ENCODE measurements at places on chromosomes 12 and 14.

GRCh38 chr12:6555018-6555691 lies 687 bp downstream of the IFFO1 start:
- peak; percentile 71 for DNase-seq

DNA sequence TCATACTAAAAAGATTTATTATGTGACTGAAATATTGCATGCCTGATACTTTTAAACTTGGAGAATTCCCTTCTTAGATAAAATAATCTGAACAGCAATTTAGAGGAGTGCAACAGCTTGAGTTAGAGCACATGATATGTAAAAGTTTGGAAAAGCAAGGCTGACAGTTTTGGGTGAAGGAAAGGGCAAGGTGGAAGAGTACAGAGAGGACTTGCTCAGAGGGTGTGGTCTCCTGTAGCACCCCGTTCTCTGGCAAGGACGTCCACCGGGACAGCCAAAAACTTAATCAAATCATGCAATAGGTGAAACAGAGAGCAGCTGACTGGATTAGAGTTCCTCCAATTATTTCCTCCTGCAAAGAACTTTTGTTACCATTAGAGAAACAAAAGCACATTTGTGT lies 65.2 kb upstream of the PDZRN4 start:
- no peak for DNase-seq

DNA sequence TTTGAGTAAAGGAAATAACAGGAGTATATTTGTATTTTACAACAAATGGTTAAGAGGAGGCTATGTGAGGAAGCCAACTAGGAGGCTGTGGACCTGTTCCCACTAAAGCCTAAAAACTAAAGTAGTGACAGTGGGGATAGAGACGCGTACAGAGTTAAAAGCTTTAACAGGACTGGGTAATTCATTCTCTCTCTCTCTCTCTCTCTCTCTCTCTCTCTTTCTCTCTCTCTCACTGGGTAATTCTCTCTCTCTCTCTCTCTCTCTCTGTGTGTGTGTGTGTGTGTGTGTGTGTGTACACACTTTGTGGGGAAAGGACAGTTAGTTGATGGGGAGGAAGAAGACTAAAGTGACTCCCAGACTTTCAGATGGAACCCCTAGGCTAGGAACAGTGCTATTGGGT lies 16.3 kb downstream of the ERC1 start:
- no peak for DNase-seq

- no peak for DNase-seq
Observed at GRCh38 chr12:101186291-101186690, 23.7 kb downstream of the SLC5A8 start.

DNA sequence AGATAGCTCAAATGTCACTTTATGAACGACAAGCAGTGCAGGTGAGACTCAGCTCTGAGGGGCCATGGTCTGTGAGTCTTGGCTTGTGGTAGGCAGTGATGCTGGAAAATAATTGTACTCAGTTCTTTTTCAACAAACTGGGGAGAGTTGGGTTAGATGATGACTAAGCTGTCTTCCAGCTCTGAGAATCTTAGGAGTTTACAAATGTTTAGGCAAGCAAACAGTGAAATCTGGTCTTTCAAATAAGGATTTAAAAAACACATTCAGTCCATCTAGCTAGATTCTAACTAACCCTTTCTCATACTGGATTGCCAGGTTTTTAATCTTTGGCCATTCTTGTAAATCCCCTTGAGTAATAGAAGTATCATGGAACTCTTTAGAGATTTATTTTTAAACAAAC lies 3.4 kb downstream of the PHC1 start:
- DNase-seq: no peak

DNA sequence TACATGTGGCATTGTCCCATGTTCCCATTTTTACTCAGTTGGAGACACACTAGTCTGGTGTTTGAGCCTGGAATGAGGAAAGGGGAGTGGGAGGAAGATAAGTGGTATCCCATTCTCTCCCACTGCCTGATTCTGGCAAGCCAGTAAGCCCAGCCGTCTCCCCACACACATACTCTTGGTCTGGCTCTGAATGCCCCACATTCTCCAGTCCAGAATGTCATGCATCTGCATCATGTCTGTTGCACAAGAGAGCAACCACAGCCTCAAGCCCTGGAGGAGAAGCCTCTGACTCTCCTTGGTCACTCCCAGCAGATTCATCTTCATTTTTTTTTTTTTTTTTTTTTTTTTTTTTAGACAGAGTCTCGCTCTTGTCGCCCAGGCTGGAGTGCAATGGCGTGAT lies 48.0 kb downstream of the DRAM1 start:
- DNase-seq: no peak

GRCh38 chr12:23354800-23355199 lies 594.7 kb downstream of the SOX5 start:
- no peak for DNase-seq

DNA sequence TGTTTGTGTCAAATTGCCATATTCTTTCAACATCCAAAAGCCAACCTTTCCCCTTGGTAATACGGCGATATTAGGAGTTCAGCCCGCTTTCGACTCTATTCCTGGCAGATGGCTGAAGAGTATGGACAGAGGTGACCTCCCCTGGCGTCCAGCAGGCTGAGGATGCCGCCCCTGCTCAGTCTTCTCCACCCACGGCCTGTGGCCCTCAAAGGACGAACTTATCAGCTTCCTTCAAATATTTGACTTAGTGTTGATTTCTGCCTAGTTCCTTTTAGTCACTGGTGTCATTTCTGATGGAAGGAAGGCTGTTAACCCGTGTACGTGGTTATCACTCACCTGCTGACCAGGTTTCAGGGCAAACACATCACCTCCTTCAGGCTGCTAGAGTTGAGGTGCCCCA lies 65.0 kb downstream of the TESC start:
- no peak for DNase-seq

- DNase-seq: no peak
Observed at GRCh38 chr12:2329661-2330210, 276.9 kb downstream of the CACNA1C start.

GRCh38 chr12:62728741-62729140 lies 206.2 kb downstream of the PPM1H start:
- no peak for DNase-seq

- DNase-seq: peak; percentile 88
Observed at GRCh38 chr12:108616941-108617858, 16.5 kb downstream of the SELPLG start.

DNA sequence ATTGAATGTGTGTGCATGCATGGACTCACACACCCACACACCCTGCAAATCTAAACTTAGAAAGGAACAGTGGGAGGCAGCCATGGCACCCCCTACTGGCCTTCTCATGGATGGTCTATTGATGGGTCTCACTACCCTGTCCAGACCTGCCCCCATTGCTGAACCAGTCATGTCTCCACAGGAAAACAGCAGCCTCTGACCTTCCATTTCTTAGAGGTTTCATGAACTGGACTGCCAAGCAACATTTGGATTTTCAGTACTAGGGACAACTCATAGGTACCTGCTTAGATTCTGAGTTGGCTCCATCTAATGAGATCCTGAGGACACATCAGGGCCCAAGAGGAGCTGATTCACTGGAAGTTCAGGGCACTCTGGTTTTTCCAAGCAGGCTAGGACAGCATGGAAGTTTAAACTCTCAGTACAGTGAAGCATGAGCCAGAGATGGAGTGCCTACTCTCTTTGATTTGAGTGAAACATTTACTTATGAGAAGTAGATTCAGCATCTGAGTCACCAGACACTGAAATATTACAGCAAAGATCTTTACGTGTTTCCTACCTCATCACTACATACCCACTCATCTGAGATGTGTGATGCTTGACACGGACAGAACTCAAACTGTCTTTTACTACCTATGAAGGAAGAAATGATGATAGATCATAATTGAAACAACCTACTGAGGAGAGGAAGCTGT lies 98.9 kb upstream of the PLEKHG7 start:
- no peak for DNase-seq

DNA sequence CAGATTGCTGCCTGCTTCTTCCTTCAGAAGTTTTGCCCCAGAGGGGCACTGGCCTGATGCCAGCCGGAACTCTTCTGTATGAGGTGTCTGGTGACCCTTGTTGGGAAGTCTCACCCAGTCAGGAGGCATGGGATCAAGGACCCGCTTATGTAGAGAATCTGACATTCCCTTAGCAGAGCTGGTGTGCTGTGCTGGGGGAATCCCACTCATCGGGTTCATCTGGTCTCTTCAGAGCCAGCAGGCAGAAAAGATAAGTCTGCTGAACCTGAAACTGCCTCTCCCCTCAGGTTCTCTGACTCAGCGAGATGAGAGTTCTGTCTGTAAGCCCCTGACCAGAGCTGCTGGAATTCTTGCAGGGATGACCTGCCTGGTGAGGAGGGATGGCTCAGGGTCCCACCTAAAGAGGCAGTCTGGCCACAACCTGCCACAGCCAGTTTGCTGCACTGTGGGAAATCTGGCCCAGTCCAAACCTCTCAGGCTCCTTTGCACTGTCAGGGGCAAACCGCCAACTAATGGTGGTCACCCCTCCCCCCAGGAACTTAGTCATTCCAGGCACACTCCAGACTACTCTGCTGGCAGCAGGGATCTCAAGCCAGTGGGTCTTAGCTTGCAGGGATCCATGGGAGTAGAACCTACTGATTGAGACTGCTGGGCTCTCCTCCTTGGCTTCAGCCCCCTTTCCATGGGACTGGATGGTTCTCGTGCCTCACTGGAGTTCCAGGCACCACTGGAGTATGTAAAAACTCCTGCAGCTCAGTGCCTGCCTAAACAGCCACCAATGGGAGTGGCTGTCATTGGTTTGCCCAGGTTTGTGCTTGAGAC lies 4.1 kb downstream of the CLEC2D start:
- DNase-seq: peak; percentile 84

DNA sequence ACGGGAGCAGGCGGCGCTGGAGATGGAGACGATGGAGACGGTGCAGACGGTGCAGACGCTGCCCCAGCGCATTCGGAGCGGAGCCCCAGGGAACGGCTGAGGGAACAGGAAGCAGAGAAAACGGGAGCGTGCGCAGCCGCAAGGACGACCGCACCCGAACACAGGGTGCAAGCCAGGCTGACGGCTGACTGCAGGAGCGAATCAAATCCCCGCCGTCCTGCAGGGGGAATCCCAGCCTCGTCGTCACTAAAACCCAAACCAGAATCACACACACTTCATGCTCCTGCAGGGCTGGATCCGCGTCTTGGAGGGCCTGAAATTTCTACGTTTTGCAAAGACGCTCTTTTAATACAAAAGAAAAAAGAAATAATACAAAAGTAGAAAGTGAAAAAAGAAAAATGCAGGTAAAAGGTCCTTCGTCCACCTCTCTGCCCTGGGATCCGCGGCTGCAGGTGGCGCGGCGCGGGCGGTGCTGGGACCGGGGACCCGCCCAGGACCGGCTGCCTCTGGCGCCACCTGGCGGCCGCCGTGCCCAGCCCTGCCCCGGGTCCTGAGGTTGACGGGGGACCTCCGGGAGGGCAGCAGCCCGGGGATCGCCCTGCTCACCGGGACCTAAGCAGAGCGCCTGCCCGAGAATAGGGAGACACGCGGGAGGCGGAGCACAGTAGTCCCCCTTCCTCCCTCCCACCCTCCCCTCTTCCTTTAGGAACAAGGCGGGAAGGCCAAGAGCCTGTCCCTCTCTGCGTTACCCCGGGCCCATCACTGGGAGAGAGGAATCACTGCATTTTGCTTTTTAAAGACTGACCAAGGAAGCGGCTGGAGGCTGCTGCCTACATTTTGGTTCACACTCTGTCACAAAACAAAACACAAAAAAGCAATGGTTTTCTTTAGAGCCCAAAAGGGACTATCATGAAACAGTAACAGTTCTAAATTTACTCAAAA lies 20.1 kb downstream of the STX2 start:
- DNase-seq: peak; percentile 95

DNA sequence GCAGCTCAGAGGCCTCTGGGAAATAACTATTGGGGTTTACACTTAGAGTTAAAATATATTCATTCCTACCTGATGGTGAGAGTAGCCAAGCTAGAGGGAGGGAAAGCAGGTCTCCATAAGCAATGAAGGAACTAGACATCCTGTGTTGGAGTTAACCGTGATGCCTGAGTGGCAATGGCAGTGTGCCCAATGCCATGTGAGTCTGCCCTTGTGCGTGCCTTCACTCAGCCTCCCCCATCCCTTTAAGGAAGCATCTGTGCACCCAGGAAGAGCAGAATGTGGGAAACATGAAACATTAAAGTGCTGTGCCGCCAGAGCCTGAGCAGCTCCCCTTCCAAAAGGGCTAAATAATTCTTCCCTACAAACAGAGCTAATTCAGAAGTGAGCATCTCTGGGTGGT lies 76.3 kb downstream of the COX16 start:
- no peak for DNase-seq

GRCh38 chr14:89239023-89239422 lies 178.0 kb downstream of the FOXN3 start:
- no peak for DNase-seq

DNA sequence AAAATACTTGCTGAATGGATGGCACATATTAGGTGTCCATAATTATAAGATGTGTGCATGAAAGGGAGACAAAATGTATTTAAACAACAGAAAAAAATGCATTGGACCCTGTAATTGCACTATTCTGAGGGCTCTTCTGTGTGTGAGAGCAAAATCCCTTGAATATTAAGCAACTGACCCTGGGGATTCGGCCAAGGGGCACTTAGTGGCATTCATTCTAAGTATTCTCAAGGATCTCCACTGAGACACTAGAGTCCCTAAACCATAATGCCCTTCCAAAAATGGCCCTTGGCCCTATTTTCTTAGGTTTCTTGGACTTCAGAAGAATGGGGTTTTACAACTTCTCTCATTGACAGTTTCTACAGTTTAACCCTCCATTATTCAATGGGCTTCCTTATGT lies 388.6 kb downstream of the GLT1D1 start:
- no peak for DNase-seq

- DNase-seq: no peak
Observed at GRCh38 chr12:124213666-124214347, 81.1 kb upstream of the RFLNA start.
